ENCODE measurements at places on chromosomes 5 and 9. TPM values are rescaled to one million over a fixed set of nuclear protein-coding genes. Genes with fewer than 3 reads are reported as not detected.
A peak's percentile ranks its signal among the peaks of the same experiment; 100 is the strongest.

Gene PCDHB14
- polyA plus RNA-seq: 10.5 TPM

Gene TRIM36
- 3.2 TPM for polyA plus RNA-seq

Gene C1QTNF2
- 1.2 TPM for polyA plus RNA-seq

Gene SH3GL2
- 5.5 TPM for polyA plus RNA-seq

Gene FANCC
- 22.3 TPM for polyA plus RNA-seq

Gene OXCT1
- 74.6 TPM for polyA plus RNA-seq

Gene PCDHB8
- polyA plus RNA-seq: 1.5 TPM

Gene BTNL8
- 0.58 TPM for polyA plus RNA-seq

Gene RANBP17
- 9.2 TPM for polyA plus RNA-seq

Gene PRUNE2
- polyA plus RNA-seq: 11.5 TPM

Gene FOXD4L3
- not detected for polyA plus RNA-seq

Gene LCN6
- not detected for polyA plus RNA-seq

Gene ARHGEF39
- polyA plus RNA-seq: 8.1 TPM

Gene DAB2IP
- polyA plus RNA-seq: 41.5 TPM

DNA sequence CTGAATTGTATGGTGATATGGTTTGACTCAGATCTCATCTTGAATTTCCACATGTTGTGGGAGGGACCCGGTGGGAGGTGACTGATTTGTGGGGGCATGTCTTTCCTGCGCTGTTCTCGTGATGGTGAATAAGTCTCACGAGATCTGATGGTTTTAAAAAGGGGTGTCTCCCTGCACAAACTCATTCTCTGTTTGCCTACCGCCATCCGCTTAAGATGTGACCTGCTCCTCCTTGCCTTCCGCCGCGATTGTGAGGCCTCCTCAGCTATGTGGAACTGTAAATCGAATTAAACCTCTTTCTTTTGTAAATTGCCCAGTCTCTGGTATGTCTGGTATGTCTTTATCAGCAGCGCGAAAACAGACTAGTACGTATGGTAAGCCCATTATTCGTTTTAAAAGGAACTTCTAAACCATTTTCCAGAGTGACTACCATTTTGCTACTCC is 48.7 kb downstream of the SLC36A1 start:
- DNase-seq: no peak

- no peak for DNase-seq
These were observed 294 bp downstream of the ADRB2 start for GRCh38 chr5:148826739-148827070.

GRCh38 chr5:156201788-156202403 is 125.1 kb upstream of the SGCD start:
- no peak for DNase-seq

- DNase-seq: peak; percentile 29
These were observed 101.0 kb downstream of the CD180 start for GRCh38 chr5:67095346-67096171.

- DNase-seq: no peak
These were observed 99.3 kb downstream of the ACTBL2 start for GRCh38 chr5:57383093-57383861.

- no peak for DNase-seq
These were observed 189.7 kb downstream of the MEF2C start for GRCh38 chr5:88693071-88693932.

GRCh38 chr9:105484226-105484625 is 36.4 kb downstream of the FSD1L start:
- DNase-seq: no peak

DNA sequence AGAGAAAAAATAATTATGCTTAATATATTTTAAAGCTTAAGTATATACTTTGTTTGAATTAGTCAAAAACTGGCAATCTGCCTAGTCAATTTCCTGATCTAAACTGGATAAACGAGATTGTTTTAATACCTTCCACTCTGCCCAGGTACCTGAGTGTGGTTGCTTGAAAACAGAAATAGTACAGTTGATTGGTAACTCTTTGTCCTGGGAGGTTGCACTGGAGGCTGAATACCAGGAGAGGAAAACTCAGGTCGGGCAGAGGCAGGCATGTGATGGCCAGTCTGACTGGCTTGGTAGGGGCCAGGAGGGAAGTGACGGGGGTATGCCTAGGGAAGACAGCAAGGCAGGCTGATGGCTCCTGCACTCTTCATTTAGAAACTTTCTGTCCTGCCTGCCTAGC is 80.2 kb downstream of the PIK3R1 start:
- DNase-seq: no peak

GRCh38 chr5:61120534-61120933 is 41.7 kb downstream of the SMIM15 start:
- no peak for DNase-seq

GRCh38 chr9:17130291-17130690 is 4.5 kb upstream of the CNTLN start:
- no peak for DNase-seq

DNA sequence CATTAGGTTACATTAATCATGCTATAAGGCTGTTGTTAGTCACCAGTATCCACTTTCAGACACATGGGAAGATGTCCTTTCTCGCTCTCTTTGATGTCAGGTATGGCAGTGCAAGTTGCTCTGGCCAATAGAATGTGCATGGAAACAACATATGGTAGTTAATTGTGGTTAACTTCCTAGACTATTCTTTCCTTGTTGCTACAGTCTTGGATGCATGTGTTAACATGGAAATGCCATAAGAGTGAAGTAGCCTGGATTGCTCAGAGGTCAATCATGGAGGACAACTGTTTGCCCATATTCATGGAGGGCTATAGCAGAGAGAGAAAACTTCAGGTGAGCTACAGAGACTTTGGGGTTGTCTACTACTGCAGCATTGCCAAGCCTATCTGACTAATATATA is 245.8 kb upstream of the GAS1 start:
- DNase-seq: no peak

DNA sequence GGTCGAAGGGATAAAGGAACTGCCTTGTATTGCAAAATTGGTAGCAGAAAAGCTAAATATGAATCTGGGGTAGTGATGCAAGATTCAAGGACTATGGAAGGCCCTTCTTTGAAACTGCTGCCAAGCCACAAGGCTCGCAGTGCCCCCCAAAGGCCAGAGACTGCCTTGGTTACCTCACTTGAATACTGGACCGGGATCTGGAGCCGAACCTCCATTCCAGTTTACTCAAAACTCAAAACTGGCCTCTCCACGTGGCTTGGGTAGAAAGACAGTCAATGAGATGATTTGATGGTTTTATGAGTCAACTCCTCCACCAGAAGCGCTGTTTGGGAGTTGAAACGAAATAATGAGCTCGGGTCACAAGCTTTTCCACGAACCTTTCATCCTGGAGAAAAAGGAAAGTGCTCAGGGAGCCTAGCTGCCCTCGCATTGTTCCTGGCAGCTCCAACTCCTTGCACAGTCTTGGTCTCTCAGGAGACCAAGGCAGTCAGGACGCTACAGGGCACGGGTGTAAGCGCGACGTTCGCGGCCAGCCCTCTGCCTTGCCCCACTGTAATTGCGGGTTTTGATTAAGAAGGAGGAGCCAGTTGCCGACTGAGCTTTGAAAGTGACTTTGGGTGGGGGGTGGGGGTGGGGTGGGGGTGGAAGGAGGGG is 2.8 kb downstream of the ST8SIA4 start:
- no peak for DNase-seq

- DNase-seq: no peak
These were observed 21.0 kb downstream of the PDCD1LG2 start for GRCh38 chr9:5531101-5531882.

GRCh38 chr5:173472164-173472563 is 143.9 kb upstream of the STC2 start:
- no peak for DNase-seq

DNA sequence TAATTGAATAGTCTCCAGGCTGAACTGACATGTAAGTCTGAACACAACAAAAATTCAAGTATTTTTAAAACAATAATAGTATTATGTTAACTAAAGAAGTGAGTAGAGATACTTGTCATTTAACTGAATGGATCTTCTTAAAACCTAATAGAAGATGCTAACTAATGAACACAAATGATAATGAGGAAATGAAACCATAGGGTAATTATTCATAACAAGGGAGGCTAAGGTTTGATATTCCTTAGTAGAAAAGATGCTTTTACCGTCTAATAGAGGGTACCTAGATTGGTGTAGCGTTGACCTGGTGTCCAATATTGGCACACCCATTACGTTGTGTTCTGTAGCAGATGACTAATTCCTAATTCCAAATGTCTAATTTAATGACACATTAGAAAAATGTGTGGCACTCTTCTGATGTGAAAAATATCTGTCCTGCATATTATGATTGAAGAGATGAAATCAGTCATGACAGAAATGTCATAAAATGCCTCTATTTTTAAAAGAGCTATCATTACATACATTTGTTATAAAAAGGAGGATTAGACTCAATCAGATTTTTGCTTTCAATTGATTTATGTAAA is 14.9 kb upstream of the DAB2 start:
- DNase-seq: no peak

GRCh38 chr9:114371343-114371944 is 16.3 kb downstream of the AKNA start:
- DNase-seq: no peak

- no peak for DNase-seq
These were observed 278.2 kb downstream of the GLIS3 start for GRCh38 chr9:4021621-4022213.

GRCh38 chr5:107265193-107265592 is 405.5 kb downstream of the EFNA5 start:
- DNase-seq: no peak

- no peak for DNase-seq
These were observed 167.5 kb upstream of the KLF9 start for GRCh38 chr9:70581955-70582350.

GRCh38 chr5:57721226-57721625 is 238.6 kb upstream of the ACTBL2 start:
- no peak for DNase-seq

- DNase-seq: no peak
These were observed 801.0 kb upstream of the NUDT12 start for GRCh38 chr5:104363567-104363966.

DNA sequence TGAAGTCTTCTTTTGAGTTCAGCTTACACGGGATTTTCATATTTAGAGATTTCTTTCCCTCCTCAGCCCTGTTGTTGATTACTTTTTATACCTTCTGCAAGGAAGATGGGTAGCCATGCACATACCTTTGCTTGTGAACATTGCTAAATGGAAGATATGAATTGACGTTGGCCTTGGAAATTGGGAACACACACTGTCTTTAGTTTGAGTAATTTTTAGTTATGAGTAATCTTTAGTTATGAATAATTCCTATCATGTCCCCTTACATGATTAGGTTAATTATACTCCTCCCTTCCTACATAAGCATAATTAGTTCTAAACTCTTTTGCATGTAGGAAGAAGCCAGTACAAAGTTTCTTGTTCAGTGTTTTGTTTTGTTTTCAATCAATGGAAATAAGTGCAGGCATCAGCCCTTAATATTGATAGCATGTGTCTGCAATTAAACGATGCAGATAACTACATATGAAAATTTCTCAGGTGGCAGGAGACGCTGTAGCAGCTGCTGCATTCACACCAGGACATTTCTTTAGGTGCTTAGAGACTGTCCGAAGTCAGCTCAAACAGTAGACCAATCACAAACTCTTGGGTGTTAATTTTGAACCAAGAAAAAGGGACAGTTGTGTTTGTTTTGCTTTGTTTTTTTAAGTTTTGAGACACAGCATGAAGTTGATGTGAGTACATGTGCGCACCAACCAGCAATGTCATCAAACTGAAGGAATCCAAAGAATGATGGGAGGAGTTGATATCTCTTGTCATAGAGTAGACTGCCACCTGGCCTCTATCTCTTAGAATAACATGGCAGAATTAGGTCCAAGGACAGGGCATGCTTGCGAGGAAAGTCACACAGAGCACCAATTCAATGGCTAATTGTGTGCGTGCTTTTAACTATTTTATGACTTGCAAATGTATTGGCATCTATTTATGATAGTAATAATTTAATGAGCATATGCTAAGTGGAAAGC is 51.4 kb downstream of the SMARCA2 start:
- no peak for DNase-seq

DNA sequence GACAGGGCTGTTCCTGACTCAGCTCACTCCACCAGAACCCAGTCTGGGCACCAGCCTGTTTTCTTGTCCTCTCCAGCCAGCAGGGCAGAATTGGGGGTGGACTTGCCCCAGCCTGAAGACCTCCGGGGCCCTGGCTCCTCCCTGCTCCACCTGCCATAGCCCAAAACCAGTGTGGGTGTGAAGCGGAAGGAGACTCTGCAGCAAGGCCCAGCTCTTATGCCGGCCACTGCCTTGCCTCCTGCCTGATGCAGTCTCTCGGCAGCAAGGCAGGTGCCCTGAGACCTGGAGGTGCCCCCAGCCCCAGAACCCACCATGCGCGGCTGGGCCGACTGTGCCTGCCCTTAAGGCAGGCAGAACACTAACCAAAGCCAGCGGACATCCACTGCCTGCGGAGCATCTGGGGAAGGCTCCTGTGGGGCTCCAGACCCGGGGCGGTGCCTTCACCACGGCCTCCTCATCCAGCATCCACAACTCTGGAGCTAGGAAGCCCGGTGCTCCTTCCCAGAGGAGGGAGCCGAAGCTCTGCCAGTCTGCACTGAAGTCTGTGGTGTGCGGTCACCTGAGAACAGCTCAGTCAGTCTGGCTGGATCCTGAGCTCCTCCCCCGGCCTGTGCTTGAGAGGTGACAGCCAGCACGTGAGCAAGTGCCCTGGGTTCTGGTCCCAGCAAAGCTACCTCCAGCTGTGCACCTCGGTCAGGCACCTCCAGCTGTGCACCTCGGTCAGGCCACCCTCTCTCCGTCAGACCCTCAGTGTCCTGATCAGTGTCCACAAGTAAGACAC is 116.7 kb downstream of the ADAMTS2 start:
- peak; percentile 27 for DNase-seq

GRCh38 chr9:71071633-71072032 is 49.8 kb downstream of the TRPM3 start:
- DNase-seq: no peak
